ENCODE measurements at places on chromosomes 3 and 15.
A peak's percentile ranks its signal among the peaks of the same experiment; 100 is the strongest.

DNA sequence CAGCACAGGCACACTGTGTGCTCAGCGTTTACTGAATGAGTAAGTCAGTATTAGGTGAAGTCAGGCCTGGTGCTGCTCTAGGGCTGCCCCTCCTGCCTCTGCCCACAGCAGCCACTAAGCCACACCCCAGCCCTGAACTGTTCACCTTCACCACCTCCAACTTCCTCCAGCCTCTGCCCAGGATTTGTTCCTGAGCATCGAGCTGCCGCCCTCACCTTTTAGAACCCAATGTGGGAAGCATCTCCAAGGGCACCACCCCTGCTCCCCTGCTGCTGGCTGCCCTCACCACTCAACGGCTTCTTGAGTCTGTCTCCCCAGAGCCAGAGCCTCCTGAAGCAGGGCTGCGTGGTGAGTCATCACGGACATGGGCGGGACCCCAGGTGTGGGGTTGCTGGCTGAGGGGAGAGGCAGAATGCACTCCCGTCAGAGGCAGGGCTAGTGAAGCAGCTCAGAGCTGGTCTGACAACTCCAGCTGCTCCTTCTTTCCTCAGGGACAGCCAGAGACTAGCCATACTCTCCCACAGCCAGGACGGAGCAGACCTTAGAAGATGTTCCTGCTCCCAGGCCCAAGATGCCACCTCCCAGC is 5.8 kb downstream of the HYAL2 start:
- no peak for DNase-seq

DNA sequence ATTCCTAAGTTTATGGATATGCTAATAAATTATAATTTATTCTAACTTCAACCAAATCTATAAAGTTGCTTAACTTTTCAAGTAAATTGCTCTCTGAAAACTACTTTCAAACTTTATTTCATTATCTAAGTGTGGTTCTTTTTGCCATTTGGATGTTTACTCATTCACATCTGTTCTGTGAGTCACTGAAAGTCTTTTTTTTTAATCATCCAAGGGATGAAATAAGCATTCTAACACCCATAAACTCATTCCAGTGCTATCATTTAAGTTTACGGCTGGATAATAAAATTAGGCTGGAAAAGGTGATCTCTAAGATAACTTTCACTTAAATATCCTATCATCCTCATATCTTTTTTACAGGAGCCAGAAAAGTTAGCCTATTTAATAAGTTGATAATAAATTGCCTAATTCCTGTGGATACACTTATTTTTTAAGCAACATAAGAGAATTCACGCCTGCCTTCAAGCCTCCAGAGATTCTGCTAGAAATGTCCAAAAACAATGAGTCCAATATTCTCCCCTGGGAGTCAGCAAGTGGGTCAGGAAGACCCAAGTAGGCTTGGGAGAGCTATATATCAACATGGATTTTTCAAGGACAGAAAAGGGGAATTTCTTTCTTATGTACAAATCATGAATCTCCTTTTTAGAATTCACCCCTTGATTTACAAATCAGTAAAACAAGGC is 25.8 kb downstream of the SCG3 start:
- DNase-seq: no peak

GRCh38 chr3:109927161-109927560 is 589.8 kb upstream of the DPPA4 start:
- DNase-seq: no peak

DNA sequence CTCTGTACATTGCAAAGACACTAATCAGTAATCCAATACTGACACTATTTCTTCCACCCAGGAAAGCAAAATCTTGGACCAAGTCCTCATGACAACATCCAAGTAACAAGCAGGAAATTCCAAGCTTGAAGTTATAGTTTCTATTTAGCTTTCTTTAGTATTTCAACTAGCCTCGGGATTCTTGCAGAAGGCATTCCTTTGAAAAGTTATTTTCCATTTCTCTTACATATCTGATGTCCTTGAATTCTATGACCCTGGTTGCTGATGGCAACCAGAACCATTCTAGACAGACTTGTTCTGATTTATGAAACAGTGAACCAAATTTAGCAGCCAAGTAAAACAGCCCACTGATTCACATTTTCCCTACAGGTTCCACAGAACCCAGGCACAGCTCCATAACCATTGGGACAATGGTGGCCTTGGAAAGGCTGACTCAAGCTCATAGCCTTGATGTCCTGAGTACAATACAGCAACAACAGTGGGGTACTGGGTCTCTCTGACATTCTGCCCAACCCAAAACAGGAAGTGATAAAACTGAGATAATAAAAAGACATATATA is 26.5 kb downstream of the P3H2 start:
- no peak for DNase-seq

DNA sequence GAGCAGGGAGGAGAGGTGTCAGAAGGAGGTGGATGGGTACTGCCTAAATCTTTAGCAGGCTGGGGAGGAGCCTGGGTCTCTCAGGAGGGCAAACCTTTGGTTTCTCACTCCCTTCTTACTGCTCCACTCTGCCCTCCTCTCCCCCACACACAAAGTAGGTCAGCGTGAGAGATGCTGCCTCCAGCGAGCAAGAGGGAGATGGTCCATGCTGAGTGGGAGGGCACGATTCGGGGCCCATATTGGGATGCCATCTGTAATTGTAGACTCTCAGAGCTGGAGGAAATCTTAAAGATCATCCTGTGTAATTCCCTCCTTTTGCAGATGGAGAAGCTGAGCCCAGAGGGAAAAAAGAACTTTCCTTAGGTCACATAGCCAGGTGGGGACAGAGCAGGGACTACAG is 34.2 kb upstream of the SYN2 start:
- DNase-seq: peak; percentile 42

GRCh38 chr3:159732172-159733111 is 256.2 kb upstream of the IL12A start:
- DNase-seq: no peak

DNA sequence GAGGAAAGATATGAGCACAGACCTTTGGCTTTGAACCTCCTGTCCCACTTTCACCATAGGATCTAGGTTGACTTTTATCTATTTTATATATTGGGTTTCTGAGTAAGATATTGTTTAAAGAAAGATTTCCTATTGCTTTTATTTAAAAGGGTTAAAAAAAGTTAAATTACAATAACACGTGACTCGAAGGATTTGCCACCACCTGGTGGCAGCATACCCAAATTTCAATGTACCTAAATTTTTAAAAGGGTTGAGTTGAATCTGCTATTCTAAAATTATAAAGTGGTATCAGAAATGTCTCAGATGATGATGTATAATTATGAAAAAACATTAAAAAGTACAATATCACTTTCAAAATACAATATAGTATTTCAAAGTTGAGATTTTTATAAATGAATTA is 368.4 kb downstream of the MECOM start:
- DNase-seq: no peak

- no peak for DNase-seq
These were observed 386.8 kb downstream of the TBC1D5 start for GRCh38 chr3:17355591-17355990.

- peak; percentile 29 for DNase-seq
These were observed 17.2 kb upstream of the ADIPOQ start for GRCh38 chr3:186825294-186825821.

DNA sequence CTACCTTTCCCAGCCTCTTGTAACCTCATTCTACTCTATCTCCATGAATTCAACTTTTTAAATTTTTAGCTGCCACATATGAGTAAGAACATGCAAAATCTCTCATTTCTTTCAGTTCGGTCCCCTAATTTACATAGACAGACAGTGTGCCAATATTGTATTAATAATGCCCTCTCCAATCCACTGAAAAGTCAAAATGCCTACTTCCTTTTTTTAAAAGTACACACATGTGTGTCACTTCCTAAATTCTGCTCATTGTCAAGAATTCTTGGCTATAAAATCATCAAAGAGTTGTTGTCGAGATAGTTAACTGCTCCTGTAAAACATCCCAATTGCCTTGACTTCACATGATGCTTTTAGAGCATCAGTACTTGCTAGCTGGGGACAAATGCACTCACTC is 84.2 kb upstream of the IL12A start:
- no peak for DNase-seq

- DNase-seq: peak; percentile 56
These were observed 125.0 kb downstream of the CHSY1 start for GRCh38 chr15:101126618-101127505.

DNA sequence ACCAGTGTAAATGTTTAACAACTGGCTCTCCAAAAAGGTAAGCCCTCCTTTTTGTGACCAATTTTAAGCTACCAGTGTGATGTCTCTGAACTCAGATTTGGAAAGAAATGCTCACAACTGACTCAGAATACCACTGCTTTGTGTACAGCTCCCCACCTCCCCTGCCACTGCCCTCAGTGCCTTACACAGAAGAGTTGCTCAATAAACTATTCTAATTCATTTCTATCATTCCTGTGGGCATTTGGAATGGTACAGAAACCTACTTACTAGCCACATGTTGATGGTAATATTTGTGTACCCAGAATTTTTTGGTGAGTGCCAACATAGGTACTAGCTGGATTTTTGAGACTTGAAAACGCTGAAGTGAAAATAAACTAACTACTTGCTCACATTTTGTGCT is 16.0 kb downstream of the LRRN1 start:
- DNase-seq: no peak

DNA sequence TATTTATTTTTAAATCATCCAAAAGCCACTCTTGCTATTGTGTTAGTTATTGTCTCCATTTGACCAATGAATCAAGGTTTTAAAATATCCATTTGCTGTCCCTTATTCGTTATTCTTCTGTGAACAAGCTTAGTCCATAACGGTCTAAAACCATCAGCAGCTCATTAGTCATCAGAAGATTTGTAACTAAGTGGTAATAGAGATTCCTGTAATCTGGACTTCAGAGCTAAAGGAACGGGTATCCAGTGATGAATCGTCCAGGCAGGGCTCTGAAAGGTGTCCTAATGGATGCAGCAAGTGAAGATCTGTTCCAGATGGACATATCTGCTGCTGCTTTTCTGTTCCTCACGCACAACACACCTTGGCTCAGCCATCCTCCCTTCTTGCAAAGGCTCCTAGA is 362.7 kb upstream of the CFAP20DC start:
- no peak for DNase-seq

GRCh38 chr3:183318877-183319276 is 65.8 kb downstream of the B3GNT5 start:
- no peak for DNase-seq

GRCh38 chr3:194156095-194156494 is 20.1 kb downstream of the HES1 start:
- no peak for DNase-seq

- no peak for DNase-seq
These were observed 43.4 kb downstream of the GOLGA6A start for GRCh38 chr15:74038707-74039655.

DNA sequence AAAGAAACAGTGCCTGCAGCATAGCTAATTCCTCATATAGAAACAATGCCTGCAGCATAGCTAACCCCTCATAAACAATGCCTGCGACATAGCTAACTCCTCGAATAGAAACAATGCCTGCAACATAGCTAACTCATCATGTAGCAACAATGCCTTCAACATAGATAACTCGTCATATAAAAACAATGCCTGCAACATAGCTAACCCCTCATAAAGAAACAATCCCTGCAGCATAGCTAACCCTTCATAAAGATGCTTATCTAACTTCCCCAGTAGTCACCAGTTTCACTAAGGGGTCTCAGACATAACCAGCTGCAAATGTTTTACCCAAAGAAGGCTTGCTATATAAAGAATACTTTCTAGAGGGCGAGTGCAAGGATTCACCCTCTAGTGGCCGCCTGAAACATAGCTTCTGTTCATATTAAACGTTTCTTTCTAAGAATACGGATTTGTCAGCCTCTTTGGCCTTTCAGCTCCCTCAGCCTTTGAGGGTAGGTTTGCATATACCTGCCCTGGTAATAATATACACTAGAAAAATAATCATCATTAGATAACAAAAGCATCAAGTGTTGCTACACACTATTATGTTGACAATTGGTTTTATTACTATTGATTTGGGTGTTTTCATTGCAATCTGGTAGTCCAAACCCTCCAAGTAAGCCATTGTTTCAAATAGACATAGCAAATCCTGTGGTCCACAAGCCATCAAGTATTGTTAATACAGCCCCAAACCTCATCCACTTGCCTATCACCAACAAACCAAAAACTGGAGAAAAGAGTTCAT is 44.4 kb upstream of the FAN1 start:
- peak; percentile 62 for DNase-seq

DNA sequence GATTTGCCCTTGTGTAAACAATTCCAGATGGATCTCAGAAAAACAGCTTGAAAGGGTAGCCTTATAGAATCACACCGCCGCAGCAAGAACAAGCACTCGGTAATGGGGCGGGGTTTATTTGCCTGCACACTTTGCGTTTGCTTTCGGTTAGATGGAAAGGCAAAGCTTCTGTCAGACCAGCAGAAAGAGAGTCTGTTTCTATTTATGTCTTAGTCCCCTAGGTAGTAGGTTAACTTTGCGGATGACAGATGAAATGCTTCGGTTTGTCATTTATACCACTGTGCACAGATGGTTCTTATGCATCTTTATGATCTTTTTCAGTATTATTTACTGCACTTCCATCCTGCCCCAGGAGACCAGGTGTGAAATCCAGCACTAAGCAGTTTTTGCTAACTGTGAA is 62.2 kb downstream of the PYDC2 start:
- DNase-seq: peak; percentile 4

- DNase-seq: no peak
These were observed 291.2 kb upstream of the RBMS3 start for GRCh38 chr3:28989646-28990089.

- DNase-seq: no peak
These were observed 16.2 kb upstream of the ABHD5 start for GRCh38 chr3:43674345-43675085.

- no peak for DNase-seq
These were observed 558.5 kb downstream of the MECOM start for GRCh38 chr3:169104972-169105371.

DNA sequence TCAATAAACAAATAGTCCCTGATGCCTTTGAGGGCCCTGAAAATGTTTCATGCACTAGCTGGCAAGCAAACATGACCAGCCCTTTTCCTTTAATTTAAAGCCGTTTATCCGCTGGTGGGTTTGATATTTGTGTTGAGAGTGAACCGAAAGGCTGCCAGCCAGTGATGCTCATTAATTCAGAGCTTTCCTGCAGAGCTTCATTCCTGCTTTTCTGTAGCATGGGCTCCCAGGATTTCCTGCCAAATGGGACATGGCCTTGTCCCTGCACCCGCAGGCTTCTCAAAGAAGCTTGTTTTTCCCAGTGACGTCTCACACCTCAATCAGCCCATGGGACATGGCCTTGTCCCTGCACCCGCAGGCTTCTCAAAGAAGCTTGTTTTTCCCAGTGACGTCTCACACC is 219.6 kb downstream of the MTHFS start:
- peak; percentile 57 for DNase-seq

DNA sequence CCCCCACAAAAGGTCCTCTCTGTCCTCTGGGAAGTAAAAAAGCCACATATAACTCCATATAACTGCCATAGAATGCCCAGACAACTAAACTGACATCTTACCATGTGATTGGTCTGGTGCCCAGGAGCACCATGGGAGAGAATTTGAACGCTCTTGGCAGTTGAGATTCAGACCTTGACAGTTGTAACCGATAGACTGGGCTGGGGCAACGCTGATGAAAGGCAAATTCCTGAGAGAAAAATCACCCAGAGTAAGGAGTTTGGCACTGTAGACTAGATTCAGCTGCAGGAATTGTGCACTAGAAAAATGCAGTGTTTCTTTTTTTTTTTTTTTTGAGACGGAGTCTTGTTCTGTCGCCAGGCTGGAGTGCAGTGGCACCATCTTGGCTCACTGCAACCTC is 240.5 kb downstream of the SOX2 start:
- no peak for DNase-seq
